ENCODE measurements at places on chromosomes 13 and 19. TPM values are rescaled to one million over a fixed set of nuclear protein-coding genes. Genes with fewer than 3 reads are reported as not detected.

GRCh38 chr13:46468570-46469463 lies 81.8 kb upstream of the RUBCNL start:
- DNase-seq = peak; percentile 54

GRCh38 chr13:45967589-45967988 lies 85.0 kb downstream of the ZC3H13 start:
- no peak for DNase-seq

ZNF229 gene
- 17.3 TPM for total RNA-seq

IZUMO4 gene
- 14.9 TPM for total RNA-seq

UGGT2 gene
- total RNA-seq = 74.7 TPM

Data from spinal cord (tissue), 10 donors.